ENCODE measurements at places on chromosomes 4 and X. TPM values are rescaled to one million over a fixed set of nuclear protein-coding genes. Genes with fewer than 3 reads are reported as not detected.

Gene GNRHR
- total RNA-seq: not detected

Gene ZNF185
- total RNA-seq: 74.7 TPM

Gene NDP
- total RNA-seq: 0.48 TPM

Gene VSIG4
- total RNA-seq: not detected

Gene ATP10D
- total RNA-seq: 37.1 TPM

Gene GABRB1
- total RNA-seq: not detected

Gene AGA
- 50.1 TPM for total RNA-seq

Gene PGRMC1
- total RNA-seq: 125 TPM

Gene OCRL
- 20.2 TPM for total RNA-seq

Gene SPANXD
- total RNA-seq: not detected

Gene ATP8A1
- total RNA-seq: 1.2 TPM

Gene MAPK10
- 2.2 TPM for total RNA-seq

Gene FAM236B
- total RNA-seq: not detected

Gene GPRASP1
- 0.48 TPM for total RNA-seq

Gene IL3RA
- not detected for total RNA-seq

Gene ATP11C
- 19.3 TPM for total RNA-seq

Gene MTCP1
- total RNA-seq: 7.2 TPM

Gene VCX
- total RNA-seq: not detected

Gene GRID2
- total RNA-seq: under 0.01 TPM

Gene PRSS12
- 11.8 TPM for total RNA-seq

Gene EFHC2
- 0.24 TPM for total RNA-seq

Gene ANOS1
- total RNA-seq: under 0.01 TPM

Gene CENPVL3
- total RNA-seq: not detected

Gene SLC25A6
- total RNA-seq: 207 TPM

Gene MAP3K15
- not detected for total RNA-seq

Gene MAGEC3
- total RNA-seq: not detected

Gene MFAP3L
- total RNA-seq: 3.9 TPM

Gene HOPX
- total RNA-seq: 50.3 TPM

Gene SSX2B
- total RNA-seq: not detected

Gene FAM149A
- 0.64 TPM for total RNA-seq

Gene GLRA3
- total RNA-seq: under 0.01 TPM

Gene COL25A1
- 0.24 TPM for total RNA-seq

Gene XAGE2
- not detected for total RNA-seq

Gene MAGEC1
- not detected for total RNA-seq

Gene RS1
- total RNA-seq: not detected

Gene CORIN
- total RNA-seq: under 0.01 TPM

Gene ANKRD50
- total RNA-seq: 17.7 TPM

Gene CXCL10
- 13.0 TPM for total RNA-seq
